ENCODE measurements at places on chromosomes 1 and 21.
A peak's percentile ranks its signal among the peaks of the same experiment; 100 is the strongest.

DNA sequence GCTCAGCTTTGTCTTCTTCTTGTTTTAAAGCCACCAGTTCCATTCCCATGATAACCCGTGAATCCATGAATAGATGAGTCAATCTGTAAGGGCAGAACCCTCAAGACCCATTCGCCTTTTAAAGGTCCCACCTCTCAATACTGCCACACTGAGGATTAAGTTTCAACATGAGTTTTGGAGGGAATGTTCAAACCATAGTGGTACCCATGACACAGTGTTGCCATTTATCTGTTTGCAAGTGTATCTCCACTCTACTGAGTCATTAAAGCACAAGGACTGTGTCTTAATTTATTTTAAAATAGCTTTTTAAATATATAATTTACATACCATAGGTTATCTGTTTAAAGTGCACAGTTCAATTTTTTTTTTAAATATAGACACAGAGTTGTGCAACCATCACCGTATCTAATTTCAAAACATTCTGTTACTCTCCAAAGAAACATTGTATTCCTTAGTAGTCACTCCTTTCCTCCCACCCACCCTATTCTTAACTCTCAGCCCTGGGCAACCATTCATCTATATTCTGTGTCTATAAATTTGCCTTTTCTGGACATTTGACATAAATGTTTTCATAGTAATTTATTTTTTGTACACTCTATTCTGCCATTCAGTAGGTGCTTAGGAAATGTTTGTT, 4.8 kb upstream of the IL24 start:
- DNase-seq, result no peak

DNA sequence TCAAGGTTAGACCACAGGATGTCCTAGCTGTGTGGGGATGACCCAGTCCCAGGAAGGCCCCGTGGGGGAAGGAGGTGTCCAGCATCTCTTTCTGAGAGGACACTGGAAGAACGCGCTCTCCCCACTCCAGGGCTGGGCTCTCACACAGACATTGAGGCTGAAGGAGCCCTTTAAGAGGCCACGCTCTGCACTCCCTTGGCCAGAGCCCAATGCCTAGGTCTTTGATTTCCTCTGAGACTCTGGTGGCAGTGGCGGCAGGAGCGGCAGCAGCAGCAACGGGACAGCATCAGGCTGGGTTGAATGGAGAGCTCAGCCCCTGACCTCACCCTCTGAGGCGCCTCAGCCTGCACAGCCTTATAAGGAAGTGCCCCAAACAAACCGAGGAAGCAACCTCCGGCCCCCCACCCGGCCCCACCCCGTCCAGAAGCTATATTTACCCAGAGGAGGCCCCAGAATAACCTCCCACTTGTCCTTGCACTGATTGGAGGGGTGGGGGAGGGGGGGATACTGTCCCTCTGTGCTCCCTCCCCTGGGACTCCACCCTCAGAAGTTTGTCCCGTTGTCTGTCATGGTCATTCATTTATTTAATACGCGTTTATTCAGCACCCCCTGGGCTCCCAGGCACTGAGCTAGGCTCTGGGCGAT, 12.3 kb downstream of the NES start:
- DNase-seq, result no peak

- no peak for DNase-seq
Measured at GRCh38 chr1:63928186-63929105, 154.6 kb downstream of the ROR1 start.

DNA sequence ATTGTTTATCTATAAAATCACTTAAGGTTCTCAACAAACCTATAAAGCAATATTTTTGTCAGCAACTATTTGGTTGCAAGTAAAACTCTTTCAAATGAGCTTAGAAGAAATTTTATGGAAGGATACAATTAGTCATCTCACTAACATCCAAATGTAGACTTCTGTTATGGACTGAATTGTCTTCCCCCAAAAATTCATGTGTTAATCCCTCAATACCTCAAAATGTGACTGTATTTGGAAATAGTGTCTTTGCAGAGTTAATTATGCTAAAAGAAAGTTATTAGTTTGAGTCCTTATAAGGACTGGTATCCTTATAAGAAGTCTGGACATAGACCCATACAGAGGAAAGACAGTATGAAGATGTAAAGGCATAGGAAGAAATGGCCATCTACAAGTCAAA, 357.8 kb upstream of the PRMT6 start:
- DNase-seq, result no peak

DNA sequence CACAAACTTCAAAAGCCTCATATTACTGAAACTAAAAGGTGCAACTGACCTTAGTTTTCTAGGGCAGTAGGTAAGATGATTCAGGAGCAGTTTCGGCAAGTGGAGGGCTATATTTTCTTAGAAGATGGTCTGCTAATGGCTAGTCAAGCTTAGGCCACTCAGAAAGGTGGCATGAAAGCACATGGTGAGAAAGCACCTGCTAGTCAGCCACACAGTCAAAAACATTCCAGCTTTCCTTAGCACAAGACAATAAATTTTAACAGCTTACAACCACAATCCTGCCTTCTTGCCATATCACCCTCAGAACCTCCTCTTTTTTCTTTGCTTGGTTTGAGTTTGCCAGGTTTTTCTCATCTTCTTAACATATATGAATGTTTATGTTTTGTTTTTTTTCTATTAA, 81.1 kb upstream of the SLFNL1 start:
- no peak for DNase-seq

DNA sequence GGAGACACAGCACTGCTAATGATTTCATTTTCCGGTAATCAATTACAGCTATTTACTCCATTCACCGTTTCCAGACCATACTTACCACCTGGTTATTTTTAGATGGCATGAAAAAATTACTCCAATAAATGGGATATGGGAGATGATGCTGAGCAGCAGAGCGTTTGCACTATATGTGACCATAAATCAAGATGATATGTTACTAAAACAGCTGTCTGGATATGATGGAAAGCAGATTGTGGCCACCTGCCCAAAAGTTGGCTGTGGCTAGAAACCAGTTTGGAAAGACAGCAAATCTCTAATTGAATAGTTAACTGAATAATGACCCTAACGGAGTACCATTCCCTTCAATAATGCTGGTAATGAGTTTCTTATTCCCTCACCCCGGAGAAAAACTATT, 22.5 kb upstream of the KCTD3 start:
- no peak for DNase-seq

DNA sequence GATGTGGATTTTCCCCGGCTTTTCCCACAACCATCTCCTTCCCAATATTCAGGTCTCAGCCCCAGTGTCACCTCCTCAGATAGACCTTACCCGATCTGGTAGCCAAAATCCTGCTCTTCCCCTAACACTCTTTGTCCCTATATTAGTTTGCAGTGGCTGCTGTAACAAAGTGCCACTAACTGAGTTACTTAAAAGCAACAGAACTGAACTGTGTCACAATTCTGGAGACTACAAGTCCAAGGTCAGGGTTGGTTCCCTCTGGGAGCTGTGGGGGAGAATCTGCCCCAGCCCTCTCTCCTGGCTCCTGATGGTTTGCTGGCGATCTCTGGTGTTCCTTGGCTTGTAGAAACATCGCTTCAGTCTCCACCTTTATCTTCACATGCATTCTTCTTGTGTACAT, 64.0 kb downstream of the NENF start:
- no peak for DNase-seq

- no peak for DNase-seq
Measured at GRCh38 chr1:13700521-13701270, 708 bp downstream of the PRDM2 start.

DNA sequence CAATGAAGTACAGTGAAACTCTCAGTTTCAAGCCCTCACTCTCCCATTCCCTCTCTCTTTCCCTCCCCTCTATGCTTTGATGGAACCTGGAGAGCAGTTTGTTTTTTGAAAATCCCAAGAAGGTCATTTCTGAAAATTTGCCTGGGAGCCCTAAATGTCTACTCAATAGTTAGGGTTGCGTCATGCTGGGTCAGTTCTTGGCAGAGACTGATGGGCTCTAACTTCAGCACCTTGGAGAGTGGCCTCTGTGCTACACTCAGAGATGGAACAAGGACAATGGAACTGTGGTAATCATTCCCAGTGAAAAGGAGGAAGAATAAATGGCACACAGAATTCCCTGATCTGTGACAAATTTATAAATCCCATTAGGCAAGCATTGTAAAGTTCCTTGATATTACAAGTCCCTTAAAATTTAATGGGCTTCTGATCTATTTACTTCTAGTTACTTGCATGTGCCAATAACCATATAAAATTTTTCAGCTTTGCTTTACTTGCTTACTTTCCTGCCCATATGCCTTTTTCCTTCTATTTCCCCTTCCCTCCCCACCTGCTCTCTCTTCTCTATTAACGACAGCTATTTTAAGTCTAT, 182.9 kb upstream of the KCND3 start:
- peak; percentile 4 for DNase-seq

- DNase-seq, result no peak
Measured at GRCh38 chr21:34890724-34891612, 158.1 kb downstream of the RUNX1 start.

DNA sequence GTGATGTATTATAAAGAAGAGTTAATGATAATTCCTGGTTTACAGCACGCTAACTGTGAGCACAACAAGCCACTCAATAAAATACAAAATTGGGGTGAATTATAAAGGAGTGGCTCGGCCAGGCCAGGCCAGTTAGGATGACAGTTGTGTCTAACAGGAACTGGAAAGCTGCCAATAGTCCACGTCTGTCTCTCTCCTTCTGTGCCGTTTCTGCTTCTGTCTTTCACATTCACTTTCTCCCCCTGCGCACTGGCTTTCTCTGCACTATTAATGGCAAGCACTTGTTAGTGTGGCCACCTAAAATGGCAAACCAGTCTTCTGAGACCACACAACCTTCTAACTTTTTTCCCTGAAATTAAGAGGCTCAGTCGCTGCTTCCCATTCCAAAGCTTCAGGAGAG, 394.3 kb downstream of the NTNG1 start:
- DNase-seq, result no peak

DNA sequence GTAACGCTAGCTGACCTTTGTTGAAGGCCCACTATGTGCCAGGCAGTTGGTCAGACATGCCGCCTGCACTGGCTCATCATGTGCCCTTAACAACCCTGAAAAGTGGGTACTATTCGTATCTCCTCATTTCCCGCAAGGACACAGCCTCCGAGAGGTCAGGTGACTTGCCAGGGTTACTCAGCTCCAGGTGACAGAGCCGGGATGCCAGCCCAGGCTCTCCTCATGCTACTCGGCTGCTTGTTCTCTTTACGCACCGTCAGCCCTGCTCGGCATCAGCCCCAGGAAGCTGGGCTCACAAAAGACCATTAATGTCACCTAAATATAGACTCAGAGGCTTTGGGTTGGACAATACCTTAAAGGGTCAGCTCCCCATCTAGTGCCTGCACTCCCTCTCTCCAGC, 29.0 kb downstream of the GRHL3 start:
- no peak for DNase-seq

- no peak for DNase-seq
Measured at GRCh38 chr1:216476341-216476740, 53.1 kb upstream of the USH2A start.

DNA sequence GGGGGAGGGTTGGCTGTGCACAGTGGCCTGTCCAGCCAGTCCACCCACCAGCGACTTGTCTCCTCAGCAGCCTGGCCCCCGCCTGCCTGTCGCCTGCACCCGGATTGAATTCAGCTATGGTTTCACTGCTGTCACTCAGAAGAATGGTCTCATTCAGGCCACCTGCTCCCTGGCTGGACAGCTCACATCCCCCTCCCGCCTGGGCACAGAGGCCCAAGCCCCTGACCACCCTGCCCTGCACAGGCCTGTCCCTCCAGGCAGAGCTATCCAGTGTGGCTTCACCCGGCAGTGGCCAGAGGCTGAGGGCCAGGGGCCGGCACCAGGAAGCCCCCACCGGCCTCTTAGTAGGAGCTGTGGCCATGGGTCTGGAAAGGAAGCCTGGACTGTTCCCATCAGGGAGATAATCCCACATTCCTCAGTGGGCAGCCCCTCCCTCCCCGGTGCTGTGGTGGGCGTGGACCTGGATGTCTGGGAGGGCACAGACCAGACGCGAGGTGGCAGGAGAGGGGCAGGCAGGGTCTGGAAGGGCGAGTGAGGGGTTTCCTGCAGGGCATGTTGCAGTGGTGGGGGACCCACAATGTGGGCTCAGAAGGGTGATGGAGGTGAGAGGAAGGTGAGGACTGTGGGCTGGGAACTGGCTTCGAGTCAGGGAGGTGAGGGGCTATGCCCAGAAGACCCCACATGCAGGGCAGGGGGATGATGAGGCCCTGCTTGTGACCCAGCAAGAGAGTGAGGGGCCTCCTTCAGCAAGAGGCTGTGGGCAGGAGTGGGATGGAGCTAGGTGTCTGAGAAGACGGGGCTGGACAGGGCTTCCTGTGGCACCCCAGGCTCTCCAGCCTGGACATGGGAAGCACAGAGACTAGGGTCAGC, 30.4 kb downstream of the WNT9A start:
- no peak for DNase-seq

DNA sequence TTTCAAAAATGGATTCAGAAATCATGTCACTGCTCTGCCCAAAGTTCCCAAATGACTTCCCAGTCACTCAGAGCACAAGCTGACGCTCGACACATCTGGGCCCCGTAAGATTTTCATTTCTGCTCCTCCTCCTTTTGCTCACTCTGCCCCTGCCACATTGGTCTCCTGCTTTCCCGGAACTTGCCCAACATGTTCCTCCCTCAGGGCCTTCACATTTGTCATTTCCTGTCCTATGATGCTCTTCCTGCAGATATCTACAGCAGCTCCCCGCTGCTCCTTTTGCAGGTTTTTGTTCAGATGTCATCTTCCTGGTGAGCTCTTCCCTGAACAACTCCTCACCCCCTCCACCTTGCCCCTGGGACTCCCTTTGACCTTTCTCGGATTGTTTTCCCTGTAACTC, 58.5 kb upstream of the IVNS1ABP start:
- DNase-seq, result no peak

DNA sequence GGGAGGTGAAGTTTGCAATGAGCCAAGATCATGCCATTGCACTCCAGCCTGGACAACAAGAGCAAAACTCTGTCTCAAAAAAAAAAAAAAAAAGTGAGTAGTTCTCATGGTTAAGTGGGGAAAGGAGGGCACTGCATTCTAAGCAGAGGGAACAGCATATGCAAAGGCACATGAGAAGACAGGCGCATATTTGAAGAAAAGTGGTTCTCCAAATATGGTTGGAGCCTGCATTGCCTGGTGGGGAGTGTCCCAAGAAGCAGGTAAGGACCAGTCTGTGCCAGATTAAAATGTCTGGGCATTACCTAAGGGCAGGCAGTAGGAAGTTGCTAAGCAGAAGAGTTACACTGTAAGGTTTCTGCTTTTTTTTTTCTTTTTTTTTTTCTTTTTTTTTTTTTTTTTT, 2.5 kb upstream of the KPNA6 start:
- no peak for DNase-seq

GRCh38 chr21:43893536-43894205, 28.6 kb downstream of the AGPAT3 start:
- no peak for DNase-seq
